ENCODE measurements at places on chromosomes 7 and 10.
A peak's percentile ranks its signal among the peaks of the same experiment; 100 is the strongest.

DNA sequence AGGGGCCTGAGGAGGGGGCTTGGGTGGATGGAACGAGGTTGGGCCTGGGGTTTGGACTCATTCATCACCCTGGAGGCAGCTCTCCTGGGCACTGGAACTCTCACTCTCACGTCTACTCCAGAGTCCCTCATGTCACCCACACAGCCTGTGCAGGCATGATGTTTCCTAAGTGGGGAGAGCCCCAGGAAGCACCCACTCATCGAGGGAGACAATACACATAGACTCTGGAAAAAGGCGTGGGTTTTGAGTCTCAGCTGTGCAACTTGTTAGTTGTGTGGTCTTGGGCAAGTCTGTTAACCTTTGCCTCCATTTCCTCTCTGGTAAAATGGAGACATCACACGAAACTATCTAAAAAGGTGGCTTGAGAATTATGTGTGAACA is 25.9 kb upstream of the RBM20 start:
- DNase-seq: no peak

DNA sequence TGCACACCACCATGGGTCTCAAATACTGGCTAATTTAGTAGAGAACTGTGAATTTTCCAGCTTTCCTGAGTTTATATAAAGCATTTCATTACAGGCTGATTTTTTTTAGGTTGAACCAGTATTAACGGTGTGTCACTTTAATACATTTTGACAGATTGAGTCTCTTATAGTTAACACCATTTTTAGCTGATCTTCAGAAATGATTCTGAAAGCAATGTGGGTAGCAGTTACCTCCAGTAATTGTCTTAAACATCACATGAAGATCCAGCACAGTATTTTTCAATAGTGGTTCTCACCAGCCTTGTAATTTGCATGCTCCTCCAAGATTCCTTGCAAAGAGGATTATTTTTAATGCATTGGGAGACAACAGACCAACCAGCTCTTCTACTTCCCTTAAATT is 693.6 kb downstream of the PHTF2 start:
- DNase-seq: no peak

DNA sequence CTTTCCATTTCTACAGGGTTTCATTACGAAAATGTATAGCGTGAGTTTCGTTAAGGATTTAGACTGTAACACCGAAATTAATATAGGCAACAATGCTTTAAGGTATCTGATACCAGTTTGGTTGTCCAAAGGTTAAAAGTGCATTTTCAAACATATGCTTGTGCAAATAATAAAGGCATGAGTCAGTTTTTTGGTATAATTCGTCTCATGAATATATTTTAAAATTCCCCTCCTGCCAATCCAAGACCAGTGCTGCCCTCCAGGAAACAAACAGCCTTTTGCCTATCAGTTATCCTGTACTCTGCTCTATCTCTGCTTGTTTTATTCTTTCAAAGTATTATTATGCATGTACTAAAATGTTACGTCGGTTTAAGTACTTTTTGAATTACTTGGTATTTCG is 2.0 kb downstream of the LCOR start:
- DNase-seq: no peak

DNA sequence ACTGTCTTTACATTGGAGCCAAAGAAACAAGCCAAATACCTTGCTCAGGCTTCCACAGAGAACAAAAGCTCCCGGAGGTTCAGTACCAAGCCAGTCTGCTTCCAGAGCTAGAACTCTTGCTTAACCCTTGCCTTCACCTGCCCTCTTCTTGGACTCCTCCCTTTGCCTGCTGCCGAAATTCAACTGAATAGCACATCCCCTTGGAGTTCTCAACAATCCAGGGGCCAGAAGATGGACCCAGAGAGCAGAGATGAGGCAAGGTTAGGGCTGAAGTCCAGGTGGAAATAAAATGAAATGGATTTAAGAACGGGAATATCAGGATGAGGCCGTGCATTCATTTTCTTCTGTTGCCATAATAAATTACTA is 876 bp upstream of the PIK3AP1 start:
- DNase-seq: no peak

- DNase-seq: no peak
These were observed 111.2 kb upstream of the PTN start for GRCh38 chr7:137454767-137455166.

DNA sequence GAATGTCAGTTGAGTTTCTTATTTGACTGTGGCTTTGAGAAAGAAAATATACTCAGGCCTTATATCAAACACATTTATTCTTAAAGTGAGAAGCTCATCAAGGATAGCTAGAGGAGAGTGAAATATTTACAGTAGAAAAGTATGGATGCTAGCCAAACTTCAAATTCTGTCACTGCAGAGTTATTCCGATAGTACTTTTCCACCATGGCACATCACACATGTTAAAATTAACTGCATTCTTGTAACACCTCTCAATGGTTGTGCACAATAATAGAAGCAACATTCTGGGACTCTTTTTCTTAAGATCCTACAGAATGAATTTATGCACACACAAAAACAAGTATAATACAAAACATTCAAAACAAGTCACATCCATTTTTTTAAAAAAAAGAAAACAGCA is 4.5 kb downstream of the PPP1R3C start:
- DNase-seq: no peak

DNA sequence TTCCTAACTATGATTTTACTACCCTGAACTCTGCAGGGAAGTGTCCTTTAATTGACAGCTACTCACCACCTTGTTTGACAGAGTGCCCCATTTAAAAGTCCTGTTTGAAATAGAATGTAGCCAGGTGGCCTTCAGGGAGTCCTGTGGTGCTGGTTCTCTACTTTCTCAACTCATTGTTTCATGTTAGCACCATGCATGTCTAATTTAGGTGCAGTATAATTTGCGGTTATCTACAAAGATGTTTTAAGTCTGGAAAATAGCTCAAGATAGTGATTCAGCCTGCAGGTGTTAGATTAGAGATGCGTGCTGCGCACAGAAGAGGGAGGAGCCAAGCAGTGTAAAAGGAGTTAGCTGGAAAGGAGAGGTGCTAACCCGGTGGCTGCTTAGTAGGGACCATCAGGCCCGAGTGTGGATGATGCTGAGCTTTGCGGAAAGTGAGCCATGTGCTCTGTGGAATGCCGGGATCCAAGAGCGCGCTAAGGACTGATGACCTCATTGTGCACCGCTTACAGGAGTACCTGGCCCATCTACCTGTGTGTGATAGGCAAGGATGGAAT is 1.2 kb downstream of the CCM2 start:
- peak; percentile 78 for DNase-seq

DNA sequence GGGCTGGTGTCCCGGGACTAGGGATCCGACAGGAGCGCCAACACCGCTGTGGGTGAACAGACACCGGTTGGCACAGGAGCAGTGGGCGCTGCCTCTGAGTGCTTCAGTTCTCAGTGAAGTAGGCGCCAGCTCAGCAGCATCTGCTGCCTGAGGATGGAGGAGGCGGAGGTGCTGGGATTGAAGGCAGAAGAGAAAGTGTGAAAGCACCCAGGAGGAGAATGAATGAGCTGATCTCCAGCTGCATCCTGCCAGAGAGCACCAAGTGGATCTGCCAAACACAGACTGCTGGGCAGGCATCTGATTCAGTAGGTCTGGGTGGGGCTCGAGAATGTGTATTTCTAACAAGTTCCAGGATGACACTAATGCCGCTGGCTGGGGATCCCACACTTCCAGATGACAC is 74.5 kb downstream of the LANCL2 start:
- DNase-seq: no peak

GRCh38 chr10:48620719-48621118 is 15.8 kb upstream of the ARHGAP22 start:
- DNase-seq: no peak

DNA sequence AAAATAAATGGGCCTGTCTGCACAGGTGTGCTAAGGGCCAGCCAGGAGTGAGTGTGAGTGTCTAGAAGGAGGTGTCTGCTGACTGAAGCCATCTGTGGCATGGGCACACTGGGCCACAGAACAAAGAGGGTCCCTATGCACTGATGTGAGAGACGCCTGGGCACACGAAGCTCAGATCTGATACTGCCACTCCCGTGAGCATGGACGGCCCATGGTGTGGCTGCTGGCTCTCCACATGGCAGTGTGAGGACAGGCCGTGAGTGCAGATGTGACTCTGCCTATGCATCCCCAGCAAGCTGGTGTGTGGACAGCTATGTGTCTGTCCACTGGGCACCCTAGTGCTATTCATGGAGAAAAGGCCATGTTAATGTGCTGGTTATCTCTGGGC is 12.8 kb upstream of the MYL7 start:
- DNase-seq: no peak

DNA sequence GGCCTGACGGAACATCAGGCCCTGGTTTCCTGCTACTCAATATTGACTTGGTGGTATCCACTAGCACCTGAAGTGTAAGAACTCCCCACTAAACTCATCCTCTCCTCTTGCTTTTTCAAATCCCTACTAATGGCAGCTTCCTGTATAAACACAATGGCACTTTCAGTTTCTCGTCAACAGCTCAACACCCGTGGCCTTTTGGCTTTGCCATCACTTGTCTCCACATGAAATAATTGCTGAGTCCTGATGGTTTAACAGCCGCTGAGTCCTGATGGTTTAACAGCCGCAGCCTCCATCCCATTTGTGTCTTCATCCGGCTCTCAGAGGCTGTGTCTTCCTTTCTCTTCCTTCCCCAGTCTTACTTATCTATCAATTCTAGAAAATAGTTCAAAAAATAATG is 261.4 kb upstream of the PITRM1 start:
- DNase-seq: no peak

- DNase-seq: peak; percentile 42
These were observed 233.9 kb upstream of the CACNA2D1 start for GRCh38 chr7:82677493-82677892.

GRCh38 chr7:117448655-117449054 is 21.4 kb upstream of the ASZ1 start:
- no peak for DNase-seq

- DNase-seq: no peak
These were observed 63.0 kb upstream of the EGFR start for GRCh38 chr7:54955696-54956420.

DNA sequence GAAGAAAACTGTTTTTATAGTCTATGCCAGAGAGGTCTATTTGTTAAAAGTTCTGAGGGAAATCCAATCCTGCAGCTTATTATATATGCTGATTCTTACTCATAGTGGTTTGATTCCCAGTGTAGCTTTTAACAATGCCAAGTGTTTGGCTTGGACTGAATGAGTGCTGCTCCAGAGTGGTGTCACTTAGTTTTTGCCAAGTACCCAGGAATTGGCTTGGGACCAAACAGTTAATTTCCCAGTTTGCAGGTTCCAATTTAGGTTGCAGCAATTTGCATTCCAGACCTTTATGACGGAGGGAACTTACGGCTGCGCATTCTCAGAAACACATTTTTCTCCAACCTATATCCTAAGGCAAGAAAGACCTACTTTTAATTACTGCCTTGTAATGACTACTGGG is 32.4 kb downstream of the NSUN6 start:
- DNase-seq: no peak

Data from central memory CD4-positive, alpha-beta T cell (primary cell).